Activated T-cell treated with anti-CD3 and anti-CD28 coated beads for 48 hours (primary cell): ENCODE measurements at places on chromosomes 3 and 15.

DNA sequence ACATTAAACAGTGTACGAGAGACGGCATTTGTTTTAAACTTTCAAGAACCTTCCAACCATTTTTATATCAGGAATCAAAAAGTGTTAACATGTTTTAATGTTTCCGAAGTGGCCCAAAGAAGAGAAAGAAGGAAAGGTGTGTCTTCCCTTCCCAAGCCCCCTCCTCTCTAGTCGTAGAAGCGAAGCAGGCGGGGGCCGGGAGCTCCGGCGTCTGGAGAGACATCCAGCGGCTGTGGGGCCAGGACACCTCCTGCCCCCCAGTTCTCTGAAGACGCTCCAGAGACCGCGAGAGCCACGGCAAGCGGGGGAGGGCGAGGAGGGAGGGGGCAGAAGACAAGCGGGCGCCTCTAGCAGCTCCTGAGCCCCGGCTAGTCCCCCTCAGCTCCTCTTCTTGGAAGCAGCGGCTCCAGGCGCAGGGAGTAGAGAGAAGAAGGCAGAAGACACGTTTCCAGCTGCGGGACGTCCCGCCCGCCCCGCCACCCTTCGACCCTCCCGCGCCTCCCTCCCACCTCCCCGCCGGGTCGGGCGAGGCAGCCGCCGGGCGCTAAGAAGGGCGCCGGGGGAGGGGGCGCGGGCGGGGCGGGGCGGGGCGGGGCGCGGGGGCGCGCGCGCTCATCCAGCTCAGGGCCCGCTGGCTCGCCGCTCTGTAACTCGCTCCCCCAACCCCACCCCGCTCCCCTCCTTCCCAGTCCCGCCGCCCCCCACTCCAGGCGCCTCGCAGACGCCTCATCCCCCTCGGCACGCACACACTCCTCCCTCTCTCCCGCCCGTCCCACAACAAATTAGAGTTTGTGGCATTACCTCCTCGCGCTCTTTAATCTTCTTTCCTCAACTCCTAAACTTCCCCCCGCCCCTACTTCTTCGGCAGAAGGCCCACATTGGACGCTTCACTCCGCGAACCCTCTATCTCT is at the start of gene ZBTB20:
Gene ZBTB20 (minus strand): TSS at position 871 of the 911 bp plus-strand sequence.
- peak; percentile 61 for DNase-seq

GRCh38 chr3:16740515-16740914 is 135.3 kb upstream of the DAZL start:
- DNase-seq: no peak

GRCh38 chr3:72692990-72693389 is 155.3 kb downstream of the SHQ1 start:
- DNase-seq: no peak

DNA sequence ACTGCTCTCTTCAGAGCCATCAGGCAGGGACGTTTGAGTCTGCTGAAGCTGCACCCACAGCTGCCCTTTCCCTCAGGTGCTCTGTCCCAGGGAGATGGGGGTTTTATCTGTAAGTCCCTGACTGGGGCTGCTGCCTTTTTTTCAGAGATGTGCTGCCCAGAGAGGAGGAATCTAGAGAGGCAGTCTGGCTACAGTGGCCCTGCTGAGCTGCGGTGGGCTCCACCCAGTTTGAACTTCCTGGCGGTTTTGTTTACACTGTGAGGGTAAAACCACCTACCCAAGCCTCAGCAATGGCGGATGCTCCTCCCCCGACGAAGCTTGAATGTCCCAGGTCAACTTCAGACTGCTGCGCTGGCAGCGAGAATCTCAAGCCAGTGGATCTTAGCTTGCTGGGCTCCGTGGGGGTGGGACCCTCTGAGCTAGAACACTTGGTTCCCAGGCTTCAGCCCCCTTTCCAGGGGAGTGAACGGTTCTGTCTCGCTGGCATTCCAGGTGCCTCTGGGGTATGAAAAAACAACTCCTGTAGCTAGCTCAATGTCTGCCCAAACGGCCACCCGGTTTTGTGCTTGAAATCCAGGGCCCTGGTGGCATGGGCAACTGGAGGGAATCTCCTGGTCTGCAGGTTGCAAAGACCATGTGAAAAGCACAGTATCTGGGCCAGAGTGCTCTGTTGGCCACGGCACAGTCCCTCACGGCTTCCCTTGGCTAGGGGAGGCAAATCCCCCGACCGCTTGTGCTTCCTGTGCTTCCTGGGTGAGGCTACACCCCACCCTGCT is 21.1 kb upstream of the ST6GAL1 start:
- DNase-seq: peak; percentile 53

DNA sequence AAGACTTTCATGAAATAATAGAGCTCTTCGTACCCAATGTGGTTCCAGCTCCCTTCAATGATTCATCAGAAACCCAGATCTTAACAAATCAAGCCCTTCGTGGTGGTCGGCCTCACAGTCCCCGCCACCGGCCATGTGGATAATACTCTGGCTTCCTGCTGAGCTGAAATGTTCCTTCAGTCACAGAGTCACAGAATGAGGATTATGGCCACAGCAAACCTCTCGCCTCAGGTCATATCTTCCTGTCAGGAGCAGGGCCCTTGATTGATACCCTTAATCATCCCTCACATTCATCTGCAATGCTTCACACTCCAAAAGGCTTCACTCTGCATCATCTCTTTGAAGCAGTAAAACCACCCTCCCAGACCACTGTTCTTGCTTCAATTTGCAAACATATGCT is 452.6 kb downstream of the OCA2 start:
- no peak for DNase-seq

DNA sequence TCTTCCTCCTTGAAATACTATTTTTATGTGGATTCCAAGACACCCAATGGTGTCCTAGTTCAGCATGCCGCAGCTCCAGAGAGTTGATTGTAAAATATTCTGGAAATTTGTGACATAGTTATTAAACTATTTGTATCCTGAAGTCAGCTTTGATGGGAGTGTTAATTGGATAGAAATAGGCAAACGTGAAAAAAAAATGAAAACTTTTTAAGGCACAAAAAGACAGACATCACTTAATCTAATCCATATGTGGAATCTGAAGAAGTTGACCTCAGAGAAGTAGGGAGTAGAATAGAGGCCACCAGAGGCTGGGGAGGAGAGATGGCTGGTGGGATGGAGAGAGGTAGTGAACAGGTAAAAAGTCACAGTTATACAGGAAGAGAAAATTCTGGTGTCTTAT is 704.2 kb downstream of the ROBO1 start:
- DNase-seq: no peak

GRCh38 chr3:5301651-5302297 is 114.3 kb downstream of the EDEM1 start:
- no peak for DNase-seq
